ENCODE measurements at places on chromosomes 5 and 9.

DNA sequence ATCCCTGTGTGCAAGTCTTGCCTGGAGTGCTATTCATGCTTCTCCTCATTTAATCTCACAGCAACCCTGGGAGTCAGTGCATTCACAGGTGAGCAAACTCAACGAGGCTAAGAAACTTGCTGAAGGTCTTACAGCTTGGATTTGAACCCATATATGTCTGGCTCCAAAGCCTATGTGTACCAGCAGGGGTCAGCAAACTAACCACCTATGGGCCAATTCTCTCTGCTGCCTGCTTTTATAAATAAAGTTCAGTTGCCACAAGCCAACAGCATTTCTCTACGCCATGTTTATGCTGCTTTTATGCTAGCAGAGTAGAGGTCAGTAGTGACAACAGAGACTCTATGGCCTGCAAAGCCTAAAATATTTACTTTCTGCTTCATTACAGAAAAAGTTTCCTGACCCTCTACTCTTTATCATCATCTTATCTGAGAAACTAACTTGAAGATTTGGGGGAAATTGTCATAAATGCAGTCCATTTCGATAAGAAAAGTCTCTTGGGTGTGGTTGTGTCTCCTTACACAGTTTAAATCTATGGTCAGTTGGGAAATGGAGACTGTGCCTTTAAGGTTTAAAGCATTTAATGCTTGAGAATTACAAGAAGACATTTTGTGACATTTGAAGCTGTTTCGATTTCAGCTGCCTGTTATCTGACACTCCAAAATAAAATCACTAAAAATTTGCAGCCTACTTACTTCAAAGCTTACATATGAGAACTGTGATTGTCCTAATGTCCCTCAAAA is 137.7 kb downstream of the PRELID2 start:
- no peak for DNase-seq

DNA sequence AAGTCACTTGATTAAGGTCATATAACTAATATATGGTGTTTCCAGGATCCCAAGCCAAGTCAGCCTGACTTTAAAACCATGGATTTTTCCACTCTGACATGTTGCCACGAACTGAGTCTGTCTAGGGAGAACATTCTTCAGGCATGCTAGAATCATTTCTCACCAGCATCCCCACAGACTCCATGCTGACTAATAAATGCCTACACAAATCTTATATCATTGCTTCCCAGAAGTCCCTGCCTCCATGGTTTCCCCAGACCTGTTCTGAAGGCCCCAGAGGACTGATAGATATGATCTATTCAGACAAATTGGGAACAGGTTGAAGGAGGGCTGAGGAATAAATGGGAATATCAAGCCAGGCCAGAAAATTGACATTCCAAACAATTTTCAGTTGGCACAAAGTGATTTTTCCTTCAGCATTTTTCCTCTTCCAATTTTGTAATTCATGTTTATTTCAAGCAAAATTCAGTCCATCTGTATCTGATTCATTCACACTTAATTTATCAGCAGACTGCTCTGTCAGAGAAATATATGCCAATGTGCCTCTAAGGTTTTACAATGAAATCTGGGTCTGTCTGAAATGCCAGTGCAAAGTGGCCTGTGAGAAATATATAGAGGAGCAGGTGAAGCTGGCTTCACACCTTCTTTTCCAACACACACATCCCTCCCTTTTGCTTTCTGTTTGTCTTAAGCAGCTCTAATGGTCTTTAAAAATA is 413.6 kb upstream of the TNC start:
- DNase-seq: no peak

DNA sequence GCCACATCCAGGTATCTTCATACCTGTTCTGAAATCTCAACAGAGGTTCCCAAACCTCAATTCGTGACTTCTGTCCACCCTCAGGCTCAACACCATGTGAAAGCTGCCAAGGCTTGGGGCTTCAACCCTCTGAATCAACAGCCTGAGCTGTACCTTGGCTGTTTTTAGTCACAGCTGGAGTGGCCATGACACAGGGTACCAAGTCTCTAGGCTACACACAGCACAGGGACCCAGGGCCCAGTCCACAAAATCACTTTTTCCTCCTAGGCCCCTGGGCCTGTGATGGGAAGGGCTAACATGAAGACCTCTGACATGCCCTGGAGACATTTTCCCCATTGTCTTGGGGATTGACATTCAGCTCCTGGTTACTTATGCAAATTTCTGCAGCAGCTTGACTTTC is 464.9 kb downstream of the ELAVL2 start:
- DNase-seq: no peak

DNA sequence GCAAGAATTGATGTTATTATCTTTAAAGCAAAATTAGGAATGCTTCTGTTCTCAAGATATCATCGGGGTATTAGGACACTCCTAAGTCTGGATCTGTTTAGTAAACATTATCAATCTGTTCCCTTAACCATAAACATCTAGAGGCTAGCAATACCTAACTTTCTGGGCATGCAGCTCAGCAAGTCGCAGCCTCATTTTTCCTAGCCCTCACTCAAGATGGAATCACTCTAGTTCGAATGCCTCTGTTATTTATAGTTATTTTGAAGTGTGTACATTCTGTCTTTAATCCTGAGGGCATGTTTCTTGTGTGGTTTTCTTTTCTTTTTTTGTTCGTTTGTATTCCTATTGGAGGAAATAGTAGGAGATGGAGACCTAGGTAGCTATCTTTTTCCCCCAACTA is 66.9 kb downstream of the FER start:
- DNase-seq: no peak

GRCh38 chr5:143683459-143683858 is 128.5 kb upstream of the HMHB1 start:
- no peak for DNase-seq

- DNase-seq: no peak
Observed at GRCh38 chr5:34580983-34581382, 75.1 kb upstream of the RAI14 start.

- DNase-seq: no peak
Observed at GRCh38 chr5:41870627-41871048, 413 bp upstream of the OXCT1 start.

DNA sequence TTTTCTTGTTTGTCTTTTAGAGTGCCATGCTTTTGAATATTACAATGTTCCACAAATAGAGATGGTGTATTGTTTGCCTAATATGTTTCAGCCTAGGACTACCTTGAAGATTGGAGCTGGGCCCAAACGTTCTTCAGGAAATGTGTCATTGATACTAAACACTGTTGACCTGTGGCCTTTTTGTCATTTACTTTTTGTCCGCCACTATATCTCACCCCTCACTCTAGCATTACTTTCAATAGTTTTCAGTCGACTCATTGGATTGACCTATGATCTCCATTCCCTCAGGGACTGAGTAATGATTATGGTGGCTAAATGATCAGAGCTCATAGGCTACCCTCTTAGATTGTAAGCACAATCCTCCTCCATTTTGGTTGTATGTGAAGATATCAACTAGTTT is 115.8 kb downstream of the NUDT12 start:
- no peak for DNase-seq
